ENCODE measurements at places on chromosomes 4 and X.

DNA sequence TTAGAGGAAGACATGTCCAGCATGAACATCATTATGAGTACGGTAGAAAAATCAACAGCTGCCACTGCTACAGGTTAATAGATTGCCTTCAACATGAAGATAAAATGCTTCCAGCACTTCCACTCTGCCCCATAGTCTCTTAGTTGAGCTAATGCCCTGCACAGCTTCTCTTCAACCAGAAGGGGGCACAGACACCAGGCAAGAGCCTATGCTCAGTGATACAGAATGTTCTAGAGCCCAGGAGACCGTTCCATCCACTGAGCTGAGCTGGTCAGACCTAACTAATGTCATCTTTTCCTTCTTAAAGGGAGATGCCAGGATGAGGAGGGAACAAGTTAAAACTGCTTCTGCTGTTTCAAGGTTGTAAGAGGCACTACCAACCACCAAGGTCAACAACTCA, 42.2 kb downstream of the SMIM10L2A start:
- DNase-seq, result no peak

DNA sequence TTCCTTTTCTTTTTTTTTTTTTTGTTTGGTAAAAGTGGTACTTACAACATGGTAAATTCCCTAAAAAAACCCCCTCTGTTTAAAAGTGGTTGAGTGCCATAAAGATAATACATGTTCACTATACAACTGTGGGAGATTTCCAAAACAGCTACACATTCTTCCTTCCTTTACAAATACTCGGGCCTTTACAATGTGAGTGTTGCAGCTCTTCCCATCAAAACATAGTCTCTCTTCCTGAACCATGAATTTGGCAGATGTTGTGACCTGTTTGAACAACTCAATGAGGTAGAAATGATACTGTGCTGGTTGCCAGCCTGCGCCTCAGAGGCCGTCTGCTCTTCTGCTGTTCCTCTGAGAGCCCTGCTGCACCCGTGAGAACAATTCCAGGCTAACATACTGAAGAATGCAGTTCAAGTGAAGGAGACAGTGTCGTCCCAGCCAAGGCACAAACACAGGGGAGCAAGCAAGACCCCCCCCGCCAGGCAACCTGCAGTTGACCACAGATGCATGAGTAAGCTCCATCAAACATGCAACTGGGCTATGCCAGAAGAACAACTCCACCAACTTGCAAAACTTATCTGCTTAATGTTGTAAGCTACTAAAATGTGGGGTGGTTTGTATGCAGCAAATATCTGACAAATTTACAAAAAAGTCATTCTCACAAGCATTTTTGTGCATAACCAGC, 645.0 kb downstream of the PCDH7 start:
- DNase-seq, result no peak

- DNase-seq, result no peak
Measured at GRCh38 chrX:71809886-71810285, 46.7 kb downstream of the CXorf49B start.

DNA sequence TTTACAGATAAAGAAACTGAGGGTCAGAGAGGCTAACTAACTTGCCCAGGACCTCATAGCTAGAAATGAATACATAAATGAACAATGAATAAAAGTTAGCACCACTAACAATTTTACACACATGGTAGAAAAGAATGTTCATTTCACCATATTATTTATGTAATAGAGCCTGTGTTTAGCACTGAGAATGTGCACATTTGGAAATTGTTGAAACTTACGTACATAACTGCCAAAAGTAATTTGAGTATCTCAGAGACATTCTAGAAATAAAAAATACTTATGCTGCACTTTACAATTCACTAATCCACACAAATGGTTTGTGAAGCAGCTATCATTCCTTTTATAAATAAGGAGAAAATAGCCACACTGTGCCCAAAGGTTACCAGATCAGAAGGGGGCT, 9.9 kb downstream of the CASK start:
- DNase-seq, result no peak
